Stimulated activated CD4-positive, alpha-beta T cell treated with anti-CD3 and anti-CD28 coated beads, TNF-alpha, amount 100 ng/mL, for 48 hours (primary cell): ENCODE measurements at places on chromosomes 5 and 9.

DNA sequence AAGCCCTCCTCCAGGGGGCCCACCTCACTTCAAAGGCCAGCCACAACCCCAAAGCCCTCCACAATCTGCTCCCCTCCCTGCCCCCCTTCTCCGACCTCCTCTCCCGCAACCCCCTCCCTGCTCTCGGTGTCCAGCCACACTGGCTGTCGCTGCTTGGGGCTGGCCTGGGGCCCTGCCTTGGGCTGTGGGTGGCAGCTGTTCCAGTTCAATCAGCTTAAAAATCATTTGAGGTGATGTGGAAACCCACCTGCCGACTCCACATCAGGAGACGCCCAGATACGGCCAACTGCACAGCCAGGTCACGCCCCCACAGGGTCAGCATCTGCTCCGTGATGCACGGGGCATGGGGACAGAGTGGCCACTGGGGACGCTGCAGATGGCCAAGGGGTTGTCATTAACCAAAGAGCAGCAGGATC is 107.0 kb upstream of the MVB12B start:
- no peak for DNase-seq

DNA sequence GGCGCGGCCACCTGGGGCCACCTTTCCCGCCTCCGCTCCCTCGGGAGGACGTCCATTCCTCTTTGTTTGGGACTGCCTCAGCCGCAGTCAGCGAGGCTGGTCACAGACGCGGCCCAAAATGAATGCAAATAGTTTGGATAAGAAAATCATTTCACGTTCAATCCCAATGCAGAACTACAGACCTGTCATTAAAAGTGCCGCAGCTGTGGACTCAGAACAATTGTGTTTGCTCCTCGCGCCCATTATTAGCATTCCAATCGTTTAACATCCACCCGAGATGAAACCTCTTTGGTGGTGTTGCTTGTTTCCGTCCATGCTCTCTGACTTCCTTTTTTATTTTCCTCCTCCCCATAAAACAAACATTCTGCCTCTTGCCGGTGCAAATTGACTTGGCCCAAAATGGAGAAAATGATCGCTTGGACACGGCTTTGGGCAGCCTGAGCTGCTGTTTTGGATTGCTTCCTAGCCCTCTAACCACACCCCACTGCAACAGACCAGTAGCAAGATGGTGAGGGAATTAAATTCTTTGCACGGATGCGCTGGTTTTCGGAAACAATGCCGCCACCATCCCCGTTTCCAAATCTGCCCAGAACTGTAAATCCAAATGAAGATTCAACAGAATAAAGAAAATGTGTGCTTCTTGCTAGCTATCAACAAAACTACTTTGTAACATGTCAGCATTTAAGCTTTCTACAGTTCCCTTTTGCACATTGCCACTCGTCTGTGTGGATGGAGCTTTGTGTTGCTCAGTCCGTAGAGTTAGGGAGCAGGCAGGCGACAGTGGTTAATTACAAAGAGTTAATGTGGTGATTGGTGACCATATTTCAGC is 784 bp downstream of the NLN start:
- DNase-seq, result no peak

GRCh38 chr5:56769875-56770604 is 45.3 kb upstream of the MAP3K1 start:
- no peak for DNase-seq

DNA sequence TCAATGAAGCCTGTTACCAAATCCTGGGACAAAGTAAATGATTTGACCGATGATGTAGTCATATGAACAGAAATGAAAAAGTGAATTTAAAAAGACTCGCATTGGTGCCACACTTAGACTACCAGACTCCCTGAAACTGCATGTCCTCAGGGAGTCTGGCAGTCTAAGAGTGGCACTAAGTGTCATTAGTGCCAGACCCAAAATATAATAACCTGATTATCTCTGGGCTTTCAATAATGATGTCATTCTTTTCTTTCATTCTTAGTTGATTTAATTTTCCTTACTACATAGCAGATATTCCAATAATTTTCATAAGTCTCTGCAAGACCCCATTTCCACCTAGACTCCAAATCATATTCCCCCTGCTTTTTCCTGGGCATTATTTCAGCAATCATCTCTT is 59.0 kb downstream of the OR2K2 start:
- no peak for DNase-seq

DNA sequence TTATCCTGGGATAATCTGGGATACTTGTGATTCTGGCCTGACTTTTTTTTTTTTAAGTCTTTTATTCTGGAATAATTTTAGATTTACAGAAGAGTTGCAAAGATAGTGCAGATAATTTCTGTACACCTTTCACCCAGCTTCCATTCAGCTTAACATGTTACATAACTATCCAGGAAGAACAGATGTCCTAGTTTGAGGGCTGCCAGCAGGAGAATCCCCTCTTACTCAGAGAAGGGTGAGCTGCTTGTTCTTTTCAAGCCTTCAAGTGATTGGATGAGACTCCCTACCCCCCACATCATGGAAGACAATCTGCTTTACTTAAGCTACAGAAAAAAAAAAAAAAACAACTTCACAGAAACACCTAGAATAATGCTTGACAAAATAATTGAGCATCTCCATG is 254.2 kb downstream of the TRIM32 start:
- DNase-seq, result no peak

DNA sequence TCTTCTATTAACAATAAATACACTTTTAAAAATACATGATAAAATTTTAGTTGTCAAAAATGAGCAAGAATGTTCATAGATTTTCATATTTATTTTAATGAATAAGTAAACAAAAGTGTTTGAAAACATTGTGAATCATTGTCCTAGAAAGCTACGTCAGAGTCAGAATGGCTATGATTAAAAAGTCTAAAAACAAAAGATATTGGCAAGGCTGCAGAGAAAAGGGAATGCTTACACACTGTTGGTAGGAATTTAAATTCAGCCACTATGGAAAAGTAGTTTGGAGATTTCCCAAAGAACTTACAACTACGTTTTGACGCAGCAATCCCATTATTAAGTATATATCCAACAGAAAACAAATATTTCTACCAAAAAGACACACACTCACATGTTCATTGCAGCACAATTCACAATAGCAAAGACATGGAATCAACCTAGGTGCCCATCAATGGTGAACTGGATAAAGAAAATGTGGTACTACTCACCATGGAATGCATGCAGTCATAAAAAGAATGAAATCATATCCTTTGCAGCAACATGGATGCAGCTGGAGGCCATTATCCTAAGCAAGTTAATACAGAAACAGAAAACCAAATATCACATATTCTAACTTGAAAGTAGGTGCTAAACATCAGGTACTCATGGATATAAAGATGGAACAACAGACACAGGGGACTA is 49.2 kb upstream of the FBXL17 start:
- DNase-seq, result no peak

- DNase-seq, result no peak
Measured at GRCh38 chr5:56508249-56508648, 275.1 kb upstream of the ANKRD55 start.

- no peak for DNase-seq
Measured at GRCh38 chr5:150895431-150896428, 9.1 kb downstream of the ZNF300 start.

- no peak for DNase-seq
Measured at GRCh38 chr5:82806513-82806912, 270.7 kb downstream of the TMEM167A start.

DNA sequence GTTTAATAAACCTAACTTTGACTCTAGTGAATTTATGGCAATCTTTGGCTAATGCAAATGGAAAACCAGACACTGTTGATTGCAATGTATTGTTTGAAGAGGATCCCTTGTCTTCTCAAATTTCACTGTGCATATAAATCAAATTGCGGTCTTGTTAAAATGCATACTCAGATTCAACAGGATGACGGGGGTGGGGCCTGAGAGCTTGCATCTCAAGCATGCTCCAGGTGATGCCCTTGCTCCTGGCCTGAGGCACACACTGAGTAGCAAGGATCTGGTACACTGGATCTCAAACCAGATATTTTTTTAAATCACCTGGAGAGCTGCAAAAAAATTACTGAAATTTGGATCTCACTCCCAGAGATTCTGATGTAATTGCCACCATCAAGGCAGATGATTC is 463.7 kb downstream of the DNAH5 start:
- DNase-seq, result no peak

DNA sequence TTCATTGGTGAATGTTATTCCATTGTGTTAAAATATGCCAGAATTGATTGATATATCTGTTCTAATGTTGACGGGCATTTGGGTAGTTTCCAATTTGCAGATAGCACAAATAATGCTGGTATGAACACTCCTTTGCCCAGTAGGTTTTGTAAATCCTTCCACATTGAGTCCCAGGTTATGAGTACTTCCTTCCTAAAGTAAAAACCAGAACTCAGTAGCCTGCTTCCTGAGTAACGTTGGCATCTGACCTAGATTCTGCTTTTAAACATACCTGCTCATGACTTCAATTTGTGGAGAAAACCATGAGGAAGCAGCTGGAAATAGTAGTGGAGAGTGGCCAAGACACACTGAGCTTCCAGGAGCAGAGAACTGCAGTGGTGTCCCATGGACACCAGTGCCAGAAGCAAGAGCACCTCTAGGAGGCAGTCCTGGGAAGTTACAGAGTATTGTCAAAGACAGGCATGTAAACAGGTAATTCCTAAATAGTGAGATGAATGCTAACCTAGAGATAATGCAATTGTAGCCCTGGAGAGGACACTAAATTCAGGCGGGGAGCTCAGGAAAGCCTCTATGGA is 24.3 kb upstream of the RASGRF2 start:
- DNase-seq, result no peak

DNA sequence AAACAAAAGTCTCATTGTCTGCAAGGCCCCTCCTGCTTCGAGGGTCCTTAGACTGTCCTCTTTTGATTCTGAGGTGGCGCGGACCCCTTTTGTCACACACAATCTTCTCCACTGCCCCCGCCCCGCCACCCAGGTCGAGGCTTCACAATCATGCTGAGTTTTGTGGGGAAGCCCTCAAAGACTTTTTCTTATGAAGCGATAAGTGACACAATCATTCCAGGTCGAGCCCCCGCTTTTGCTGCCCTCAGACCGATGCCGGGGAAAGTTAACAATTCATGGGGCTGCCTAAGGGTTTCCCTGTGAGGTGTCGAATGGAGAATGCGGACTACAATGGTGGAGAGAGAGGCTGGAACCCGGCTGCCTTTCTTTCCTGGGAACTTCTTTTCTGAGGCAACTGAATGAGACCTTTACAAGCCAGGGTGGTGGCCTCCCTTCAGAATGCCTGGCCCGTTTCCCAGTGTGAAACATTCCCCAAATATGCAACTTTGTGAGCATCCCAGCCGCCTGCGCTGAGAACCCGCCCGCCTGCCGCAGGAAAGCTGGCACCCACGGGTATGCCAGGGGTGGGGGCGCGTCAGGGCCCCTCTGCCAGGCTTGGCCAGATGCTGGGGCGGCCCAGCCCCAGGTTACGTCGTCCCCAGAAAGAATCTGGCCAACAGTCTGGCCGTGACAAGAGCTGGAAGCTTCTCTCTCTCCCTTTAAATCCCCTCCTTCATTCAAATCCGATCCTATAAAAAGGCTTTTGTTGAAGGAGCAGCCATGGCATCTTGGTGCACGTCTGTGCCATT is 71.9 kb downstream of the MAP1B start:
- no peak for DNase-seq

DNA sequence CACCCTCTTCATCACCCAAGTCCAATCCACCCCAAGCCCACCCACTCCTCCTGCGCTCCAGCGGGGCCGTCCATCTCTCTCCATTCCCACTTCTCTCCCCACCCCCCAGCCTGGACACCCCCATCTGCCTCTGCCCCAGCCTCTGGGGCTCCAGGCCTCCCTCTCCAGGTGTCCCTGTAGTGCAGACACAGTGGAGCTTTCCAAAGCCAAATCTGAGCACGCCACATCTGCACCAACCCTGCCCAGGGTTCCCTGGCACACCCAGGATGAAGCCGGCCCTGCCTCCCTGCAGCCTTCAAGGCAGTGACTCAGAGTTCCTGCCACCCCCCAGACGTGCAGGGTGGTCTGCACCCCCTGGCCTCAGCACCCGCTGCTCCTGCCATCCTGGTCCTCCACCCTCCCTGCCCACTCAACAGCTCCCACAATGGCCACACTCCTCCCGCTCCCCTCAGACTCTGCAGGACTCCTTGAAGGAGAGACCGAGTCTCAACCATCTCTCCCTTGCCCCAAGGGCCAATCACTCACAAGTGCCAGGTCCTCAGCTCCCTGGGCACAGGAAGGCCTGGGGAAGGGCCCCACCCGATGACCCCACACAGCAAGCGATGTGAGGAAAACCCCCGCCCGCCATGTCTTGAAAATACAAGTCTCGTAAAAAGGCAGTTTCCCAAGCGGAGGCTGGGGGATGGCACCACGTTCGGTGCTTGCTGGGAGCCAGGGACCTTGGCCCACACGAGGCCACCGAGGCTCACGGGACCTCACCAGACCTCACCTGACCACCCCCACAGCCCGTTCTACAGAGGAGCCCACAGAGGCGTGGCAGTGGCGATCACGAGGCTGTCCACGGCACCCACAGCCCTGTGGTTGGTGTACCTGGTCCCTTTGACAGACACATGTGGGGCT is 22.2 kb downstream of the VAV2 start:
- DNase-seq, result no peak

- no peak for DNase-seq
Measured at GRCh38 chr9:91077624-91078368, 276.2 kb downstream of the SYK start.

DNA sequence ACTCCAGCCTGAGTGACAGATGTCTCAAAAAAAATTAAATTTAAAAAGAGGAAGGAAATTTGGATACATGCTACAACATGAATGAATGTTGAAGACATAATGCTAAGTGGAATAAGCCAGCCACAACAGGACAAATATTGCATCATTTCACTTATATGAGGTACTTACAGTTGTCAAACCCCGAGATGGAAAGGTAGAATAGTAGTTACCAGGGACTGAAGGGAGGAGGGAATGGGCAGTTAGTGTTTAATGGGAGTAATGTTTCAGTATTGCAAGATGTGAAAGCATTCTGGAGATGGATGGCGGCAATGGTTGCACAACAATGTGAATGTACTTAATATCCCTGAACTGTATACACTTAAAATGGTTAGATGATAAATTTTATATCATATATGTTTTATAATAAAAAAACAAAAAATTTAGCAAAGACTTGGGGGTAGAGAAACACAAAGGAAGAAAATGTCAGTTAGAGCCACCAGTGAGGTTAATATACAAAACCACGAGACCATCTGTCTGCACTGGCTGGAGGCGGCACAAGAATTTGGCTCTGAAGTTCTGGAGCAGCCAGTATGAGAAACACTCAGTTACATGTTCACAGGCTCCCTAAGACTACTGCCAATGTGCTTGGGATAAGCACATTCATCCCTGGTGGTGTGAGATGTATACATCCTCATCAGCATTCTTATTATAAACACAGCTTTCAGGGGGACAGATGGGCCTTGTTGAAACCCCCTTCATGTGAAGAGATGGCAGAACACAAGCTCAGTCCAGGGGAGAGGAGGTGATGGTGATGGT is 37.0 kb upstream of the RPS23 start:
- no peak for DNase-seq

- DNase-seq, result no peak
Measured at GRCh38 chr5:98500811-98501210, 272.7 kb upstream of the RGMB start.

GRCh38 chr9:4922101-4922500 is 63.0 kb upstream of the JAK2 start:
- no peak for DNase-seq

GRCh38 chr9:135584934-135585333 is 23.4 kb downstream of the PAEP start:
- no peak for DNase-seq

- no peak for DNase-seq
Measured at GRCh38 chr5:55983986-55984385, 10.8 kb downstream of the IL6ST start.

- DNase-seq, result no peak
Measured at GRCh38 chr5:475704-476101, 32.7 kb downstream of the EXOC3 start.
